COR-L47 (cell line): ENCODE measurements at places on chromosomes 1 and 21.

DNA sequence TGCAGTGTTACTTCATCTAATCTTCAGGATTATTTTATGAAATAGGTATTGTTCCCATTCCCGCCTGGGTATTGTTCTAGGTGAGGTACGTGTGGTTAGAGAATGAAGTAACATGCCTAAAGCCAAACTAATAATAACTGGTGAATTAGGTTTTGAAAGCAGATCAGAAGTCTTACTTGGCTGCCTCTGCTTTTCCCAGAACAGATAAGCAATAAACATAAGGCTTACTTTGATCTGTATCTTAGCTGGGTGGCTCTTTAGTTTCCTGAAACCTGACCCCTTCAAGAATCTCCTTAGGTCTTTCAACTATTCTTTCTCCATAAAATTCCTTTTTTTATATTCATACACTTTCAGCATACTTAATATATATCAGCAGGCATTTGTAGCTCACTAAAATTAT, 65.3 kb downstream of the VAV3 start:
- no peak for DNase-seq

GRCh38 chr1:39102537-39103327, 76.6 kb downstream of the NDUFS5 start:
- DNase-seq: peak; percentile 21

- no peak for DNase-seq
These were observed 98.8 kb upstream of the DUSP10 start for GRCh38 chr1:221840511-221841243.

DNA sequence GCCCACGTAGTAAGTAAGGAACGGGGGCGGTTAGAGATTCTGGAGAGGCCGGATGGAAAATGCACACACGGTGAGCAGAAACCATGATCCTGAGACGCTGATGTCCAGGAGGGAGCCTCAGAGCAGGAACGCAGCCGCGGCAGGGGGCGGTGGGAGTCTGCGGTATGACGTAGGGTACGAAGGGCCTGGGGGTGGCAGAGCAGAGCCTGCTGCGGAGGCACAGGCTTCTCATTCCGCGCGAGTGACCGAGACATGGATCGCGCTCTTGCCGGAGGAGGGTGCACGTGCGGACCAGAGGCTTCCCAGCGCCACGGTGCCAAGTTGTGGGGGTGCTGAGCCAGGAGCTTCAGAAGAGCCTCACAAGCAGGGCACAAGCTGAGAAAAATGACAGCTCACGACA, 176.2 kb downstream of the KIF26B start:
- no peak for DNase-seq

DNA sequence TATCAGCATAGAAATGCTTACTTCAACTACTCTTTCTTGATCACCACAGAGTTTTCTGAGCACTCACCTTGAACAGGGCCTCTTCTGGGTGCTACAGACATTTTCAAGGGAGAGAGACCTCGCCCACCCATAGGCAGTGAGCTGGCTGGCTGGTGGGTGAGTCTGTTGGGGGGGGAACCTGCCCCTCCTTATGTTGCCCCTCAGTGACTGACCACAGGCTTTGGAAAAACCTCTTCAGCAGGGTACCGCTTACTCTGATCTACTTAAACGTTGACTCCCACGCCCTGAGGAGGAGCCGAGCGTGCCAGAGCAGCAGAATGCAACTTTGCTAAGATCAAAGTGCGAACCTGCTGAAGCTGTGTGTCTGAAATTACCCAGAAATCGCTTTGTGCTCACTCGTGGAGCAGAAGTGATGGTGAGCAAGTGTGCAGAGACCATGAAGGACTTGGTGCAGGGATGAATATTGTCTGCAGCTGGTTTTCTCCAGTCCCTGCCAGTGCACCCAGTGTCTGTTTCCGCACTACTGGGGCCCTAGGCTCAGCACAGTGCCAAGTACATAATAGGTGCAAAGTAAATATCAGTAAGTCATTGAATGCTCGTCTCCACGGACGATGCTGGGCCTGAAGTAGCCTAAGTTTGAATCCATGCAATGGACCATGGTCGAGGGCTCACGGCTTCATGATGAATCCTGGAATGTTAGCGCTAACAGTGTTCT, 158.7 kb upstream of the IRF2BP2 start:
- no peak for DNase-seq

DNA sequence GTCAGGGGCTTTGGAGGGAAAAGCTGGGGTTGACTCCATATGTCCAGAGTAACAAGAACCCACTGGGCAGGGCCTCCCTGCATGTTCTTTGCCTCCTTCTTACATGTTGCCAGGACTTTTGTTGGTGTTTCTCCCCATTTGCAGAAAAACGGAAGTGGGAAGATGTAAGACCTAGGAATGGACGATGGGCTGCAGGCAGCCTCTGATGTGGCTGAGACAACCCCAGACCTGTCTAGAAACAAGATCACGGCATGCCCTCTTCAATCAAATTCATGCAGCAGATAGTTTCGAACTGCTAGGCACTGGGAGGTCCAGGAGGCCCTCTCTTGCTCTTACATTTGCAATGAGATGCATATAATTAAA, 3.4 kb downstream of the FAM43B start:
- DNase-seq: no peak
